Gastroesophageal sphincter (tissue), 4 donors: ENCODE measurements at places on chromosomes 12 and 14. TPM values are rescaled to one million over a fixed set of nuclear protein-coding genes. Genes with fewer than 3 reads are reported as not detected.

DNA sequence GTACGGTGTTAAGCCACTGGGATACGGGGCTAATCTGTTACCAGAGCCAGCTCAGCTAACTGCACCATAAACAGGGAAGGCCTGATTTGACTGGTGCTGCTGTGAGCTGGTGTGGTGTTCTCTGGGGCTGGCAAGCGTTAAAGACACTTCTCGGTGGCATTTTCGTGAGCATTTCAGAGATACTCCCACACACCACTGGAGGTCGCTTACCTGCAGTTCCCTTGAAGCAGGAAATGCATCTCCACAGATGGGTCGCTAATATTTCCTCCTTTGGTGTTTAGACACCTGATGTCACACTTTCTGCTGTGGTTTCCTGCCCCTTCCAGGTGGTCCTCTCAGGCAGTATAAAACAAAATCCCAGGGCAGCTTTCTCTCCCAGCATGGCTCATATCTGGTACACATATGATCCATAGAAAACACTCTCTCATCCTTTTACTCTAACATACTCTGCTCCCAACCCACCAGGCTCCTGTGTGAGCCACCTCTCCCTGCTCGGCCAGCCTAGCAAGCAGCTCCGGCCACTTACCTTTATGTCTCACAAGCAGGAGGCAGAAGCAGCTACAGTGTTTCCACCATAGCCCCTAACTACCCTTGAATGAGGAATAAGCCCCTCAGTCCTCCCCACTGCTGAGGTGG is 129.9 kb upstream of the GRIN2B start:
- H3K4me3 ChIP-seq: no peak overlapping the region
- H3K27me3 ChIP-seq: peaks cover 6% of the 10 kb centered on the region
- H3K27ac ChIP-seq: no peak overlapping the region
- no peaks in the 10 kb centered on the region for H3K36me3 ChIP-seq
- no peak for ATAC-seq
- no peaks in the 10 kb centered on the region for H3K4me1 ChIP-seq

DNA sequence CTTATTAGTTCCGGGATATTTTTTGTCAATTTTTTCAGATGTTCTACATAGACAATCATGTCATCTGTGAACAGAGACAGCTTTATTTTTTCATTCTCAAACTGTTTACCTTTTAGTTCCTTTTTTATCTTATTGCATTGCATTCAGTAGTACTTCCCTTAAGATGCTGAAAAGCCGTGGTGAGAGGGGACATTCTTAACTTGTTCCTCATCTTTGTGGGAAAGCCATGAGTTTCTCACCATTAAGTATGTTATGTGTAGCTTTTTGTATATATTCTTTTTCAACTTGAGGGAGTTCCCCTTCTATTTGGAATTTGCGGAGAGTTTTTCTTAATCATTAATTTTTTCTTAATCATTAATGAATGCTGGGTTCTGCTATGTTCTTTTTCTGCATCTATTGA is 1727.1 kb upstream of the SEL1L start:
- no peak for ATAC-seq
- H3K4me1 ChIP-seq: no peaks in the 10 kb centered on the region
- H3K4me3 ChIP-seq: no peak overlapping the region

DNA sequence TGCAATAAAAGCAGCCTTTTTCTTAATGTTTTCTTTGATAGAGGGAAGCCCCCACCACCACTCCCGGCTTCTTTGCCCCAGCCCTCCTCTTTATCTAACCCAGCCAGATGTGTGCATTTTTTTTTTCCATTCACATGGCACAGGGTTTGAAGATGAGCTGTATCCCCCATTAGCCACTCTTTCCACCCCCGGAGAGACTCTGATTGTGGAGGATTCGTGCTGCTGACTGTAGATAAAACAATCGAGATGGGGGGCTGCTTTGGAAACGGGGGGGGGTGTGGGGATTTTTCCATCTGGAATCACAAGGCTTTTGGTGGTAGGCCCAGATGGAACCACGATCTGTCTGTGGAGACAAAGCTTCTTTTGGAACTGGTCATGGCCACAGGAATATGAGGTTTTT is 46.2 kb upstream of the VASH1 start:
- H3K27ac ChIP-seq: peak overlapping the region; percentile 57
- H3K36me3 ChIP-seq: no peaks in the 10 kb centered on the region
- peaks cover 13% of the 10 kb centered on the region for H3K27me3 ChIP-seq
- H3K4me3 ChIP-seq: no peak overlapping the region
- peaks cover 6% of the 10 kb centered on the region for H3K4me1 ChIP-seq

The NFE2 gene
- total RNA-seq: 0.37 TPM

DNA sequence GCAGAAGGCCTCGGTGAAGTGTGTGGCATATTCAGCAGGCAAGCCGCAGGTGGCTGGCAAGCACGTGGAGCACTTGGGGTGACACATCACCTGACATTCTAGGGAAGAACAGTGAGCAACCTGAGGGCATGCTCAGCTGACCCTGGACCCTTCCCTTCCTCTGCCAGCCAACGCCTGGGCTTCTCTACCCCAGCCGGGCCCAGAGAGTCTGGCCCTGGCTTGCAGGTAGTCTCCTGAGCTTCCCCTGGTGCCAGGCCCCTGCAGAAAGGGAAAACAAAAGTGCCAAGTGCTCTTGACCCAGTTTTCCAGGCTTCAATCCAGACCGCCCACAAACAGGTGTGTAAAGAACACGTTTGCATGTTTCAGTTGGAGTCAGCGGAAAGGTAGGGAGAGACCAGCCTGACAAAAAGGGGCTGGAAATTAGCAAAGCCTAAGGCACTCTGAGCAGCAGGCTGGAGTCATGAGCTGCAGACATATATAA is 45.7 kb downstream of the PRKAB1 start:
- no peaks in the 10 kb centered on the region for H3K4me1 ChIP-seq
- H3K27me3 ChIP-seq: no peaks in the 10 kb centered on the region
- no peak for ATAC-seq
- H3K36me3 ChIP-seq: peaks cover 13% of the 10 kb centered on the region
- H3K27ac ChIP-seq: no peak overlapping the region
- no peak overlapping the region for H3K4me3 ChIP-seq

GRCh38 chr12:47763481-47764346 is 5.0 kb upstream of the RAPGEF3 start:
- ATAC-seq: no peak
- no peaks in the 10 kb centered on the region for H3K36me3 ChIP-seq
- no peak overlapping the region for H3K4me3 ChIP-seq
- no peak overlapping the region for H3K27ac ChIP-seq
- no peaks in the 10 kb centered on the region for H3K4me1 ChIP-seq

The PROX2 gene
- total RNA-seq: 0.08 TPM

The SDS gene
- total RNA-seq: not detected

The TAS2R43 gene
- total RNA-seq: 0.32 TPM
